CD4-positive, alpha-beta T cell (primary cell): ENCODE measurements at places on chromosomes 6 and 20.

GRCh38 chr20:23009636-23010035 lies 25.5 kb upstream of the SSTR4 start:
- no peak for DNase-seq

- DNase-seq: no peak
Measured at GRCh38 chr20:56974499-56975250, 291.8 kb downstream of the BMP7 start.

- no peak for DNase-seq
Measured at GRCh38 chr20:9809271-9809670, 29.6 kb downstream of the PAK5 start.

- DNase-seq: no peak
Measured at GRCh38 chr20:59360934-59361333, 60.5 kb downstream of the EDN3 start.

GRCh38 chr6:36794713-36795065 lies 44.6 kb downstream of the CPNE5 start:
- DNase-seq: no peak

GRCh38 chr6:88059191-88059590 lies 11.6 kb downstream of the SPACA1 start:
- DNase-seq: no peak

- peak; percentile 70 for DNase-seq
Measured at GRCh38 chr6:188821-189655, 103.2 kb upstream of the DUSP22 start.

DNA sequence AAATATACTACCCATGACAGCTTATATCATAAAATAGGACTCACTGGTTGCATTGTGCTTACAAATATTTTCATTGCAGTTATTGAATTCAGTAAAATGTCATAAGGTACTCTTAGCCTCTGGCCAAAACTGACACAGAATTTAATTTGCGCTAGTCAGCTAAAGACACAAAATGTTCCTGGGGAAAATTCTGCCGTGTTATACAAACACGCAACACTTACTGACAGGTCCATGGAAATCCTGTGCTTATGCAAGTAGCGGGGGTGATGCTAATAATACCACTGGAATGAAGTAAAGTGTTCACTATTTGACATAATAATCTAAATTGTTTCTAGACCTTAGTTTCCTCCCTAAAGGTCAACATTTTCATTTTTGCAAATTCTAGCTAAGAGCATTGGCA lies 354.4 kb upstream of the RSPO3 start:
- no peak for DNase-seq

GRCh38 chr20:46894971-46895905 lies 595 bp downstream of the EYA2 start:
- DNase-seq: no peak

- DNase-seq: no peak
Measured at GRCh38 chr6:128078276-128078675, 177.4 kb upstream of the THEMIS start.
